ENCODE measurements at places on chromosomes 3 and 15. TPM values are rescaled to one million over a fixed set of nuclear protein-coding genes. Genes with fewer than 3 reads are reported as not detected.
A peak's percentile ranks its signal among the peaks of the same experiment; 100 is the strongest.

DNA sequence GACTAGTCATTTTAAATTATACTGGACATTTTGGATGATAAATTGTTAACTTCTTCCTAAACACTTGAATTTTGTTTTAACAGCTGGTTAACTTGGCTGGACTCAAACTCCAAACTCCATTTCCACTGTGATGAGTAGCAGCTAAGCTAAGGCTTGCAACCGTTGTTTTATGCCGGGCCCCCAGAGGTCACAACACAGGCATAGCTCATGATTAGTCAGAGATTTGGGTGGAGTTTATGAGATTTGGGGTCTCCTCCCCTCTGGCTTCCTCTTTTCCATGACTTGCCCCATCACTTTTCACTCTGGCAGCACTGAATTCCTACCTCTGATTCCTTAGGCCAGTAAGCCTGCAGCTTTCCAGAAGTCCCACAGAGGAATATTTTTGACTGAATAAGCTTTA lies 12.8 kb downstream of the THAP10 start:
- DNase-seq = peak; percentile 70

GRCh38 chr15:38532728-38533127 lies 31.9 kb downstream of the RASGRP1 start:
- no peak for DNase-seq

- peak; percentile 1 for DNase-seq
Measured at GRCh38 chr3:72594615-72595215, 253.5 kb downstream of the SHQ1 start.

GRCh38 chr15:32641517-32642059 lies at the start of gene SCG5:
SCG5 (plus strand) TSS chr15:32641710; CDS start chr15:32643593, 1,883 bp downstream.
- peak; percentile 68 for DNase-seq

- DNase-seq = no peak
Measured at GRCh38 chr3:141853629-141854168, 22.7 kb upstream of the ATP1B3 start.

GRCh38 chr3:123375014-123375940 lies 73.6 kb downstream of the ADCY5 start:
- DNase-seq = no peak

DNA sequence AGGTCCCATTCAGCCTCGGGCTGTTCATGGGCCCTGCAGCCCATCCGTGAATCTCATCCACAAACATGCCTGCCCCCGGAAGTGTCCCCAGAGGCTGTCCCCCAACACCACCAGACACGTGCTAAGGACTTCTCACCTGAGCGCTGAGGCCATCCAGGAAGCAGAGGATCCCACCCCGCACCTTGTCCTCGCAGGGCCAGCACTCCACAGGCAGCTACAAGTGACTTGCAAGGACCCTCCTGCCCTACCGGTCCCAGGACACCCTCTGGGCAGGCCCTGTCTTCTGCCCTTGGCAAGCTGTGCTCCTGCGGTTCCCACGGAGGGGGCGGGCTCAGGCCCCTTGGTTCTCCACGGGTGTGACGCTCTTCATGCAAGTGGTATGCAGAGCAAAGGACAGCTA lies 146.0 kb downstream of the NUP210 start:
- DNase-seq = no peak

GRCh38 chr15:63234451-63234870 lies 42.9 kb upstream of the APH1B start:
- DNase-seq = peak; percentile 70

- peak; percentile 58 for DNase-seq
Measured at GRCh38 chr3:113140876-113141275, 70.5 kb upstream of the BOC start.

- DNase-seq = no peak
Measured at GRCh38 chr3:183114384-183115178, 15.3 kb upstream of the MCCC1 start.

Gene TTC14
- total RNA-seq = 20.3 TPM

Gene APOD
- not detected for total RNA-seq

Gene STAB1
- not detected for total RNA-seq
